RPMI7951 (cell line): ENCODE measurements at places on chromosomes 6 and 20.

GRCh38 chr6:170368544-170368943, 62.0 kb downstream of the FAM120B start:
- no peak for DNase-seq

DNA sequence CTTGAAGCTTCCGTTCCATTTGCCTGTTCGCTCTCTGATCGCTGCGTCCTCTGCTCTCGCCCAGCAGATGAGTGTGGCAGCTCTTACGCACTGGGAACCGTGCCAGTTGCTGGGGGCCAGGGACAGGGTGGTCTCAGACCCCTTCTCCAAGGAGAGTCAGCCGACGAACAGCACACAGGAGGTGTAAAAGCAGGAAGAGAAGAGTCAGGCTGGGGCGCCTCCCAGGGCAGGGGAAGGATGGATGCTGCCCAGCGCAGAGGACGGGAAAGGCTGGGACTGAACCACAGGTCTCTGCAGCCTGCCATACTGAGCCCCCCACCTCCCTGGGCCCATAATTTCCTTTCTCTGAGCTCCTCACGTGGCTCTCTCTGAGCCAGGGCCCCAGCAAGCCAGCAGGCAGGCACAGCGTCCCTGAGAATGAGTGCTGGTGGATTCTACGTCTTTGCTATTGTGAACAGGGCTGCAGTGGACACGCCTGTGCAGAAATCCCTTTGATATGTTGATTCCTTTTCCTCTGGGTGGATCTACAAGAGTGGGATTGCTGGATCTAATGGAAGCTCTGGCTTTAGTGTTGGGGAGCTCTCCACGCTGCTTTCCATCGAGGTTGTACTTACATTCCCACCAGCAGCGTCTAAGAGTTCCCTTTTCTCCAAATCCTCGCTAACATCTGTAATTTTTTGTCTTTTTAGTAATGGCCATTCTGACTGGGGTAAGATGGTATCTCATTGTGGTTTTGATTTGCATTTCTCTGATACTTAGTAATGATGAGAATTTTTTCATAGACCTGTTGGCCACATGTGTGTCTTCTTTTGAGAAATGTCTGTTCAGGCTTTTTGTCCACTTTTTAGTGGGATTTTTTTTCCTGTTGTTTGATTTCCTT, 104.1 kb downstream of the PSMB1 start:
- DNase-seq, result peak; percentile 68

DNA sequence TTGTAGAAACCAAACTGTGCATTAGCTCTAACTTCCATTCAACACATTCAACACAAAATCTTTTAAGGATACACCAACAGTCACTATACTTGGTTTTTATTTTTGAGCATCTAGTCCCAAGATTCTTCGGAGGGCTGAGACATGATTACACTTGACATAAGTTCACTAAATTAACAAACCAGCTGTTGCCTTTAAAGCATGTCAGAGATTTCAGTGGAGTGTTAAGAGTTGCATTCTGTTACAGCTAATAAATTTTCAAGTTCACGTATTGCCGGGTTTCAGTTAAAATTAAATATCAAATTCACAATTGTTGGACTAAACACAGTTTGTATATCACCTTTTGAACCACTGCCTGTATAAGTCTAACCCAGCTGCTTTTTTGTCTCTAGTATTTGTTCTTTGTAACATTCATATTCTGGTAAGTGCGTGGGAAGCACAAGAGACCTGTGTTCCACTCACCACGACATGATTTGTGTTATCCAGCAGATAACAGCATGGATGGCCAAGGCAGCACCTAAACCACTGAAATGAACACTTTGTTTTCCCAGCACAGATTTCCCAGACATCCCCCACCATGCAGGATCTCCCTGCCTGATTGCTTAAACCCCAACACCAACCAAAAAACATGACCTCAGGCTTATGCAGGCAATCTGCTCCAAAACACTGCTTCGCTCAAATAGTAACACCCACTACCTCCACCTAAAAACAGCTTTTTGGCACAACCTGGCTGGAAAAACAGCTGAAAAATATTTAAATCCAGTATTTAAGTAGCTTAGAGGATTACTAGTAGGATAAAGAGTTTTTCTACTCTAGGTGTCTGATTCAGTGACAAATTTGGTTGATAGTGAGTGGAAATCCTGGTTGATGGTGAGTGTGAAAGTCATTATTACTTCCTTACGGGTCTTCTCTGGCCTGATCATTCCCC, 286.5 kb upstream of the NT5E start:
- DNase-seq, result no peak

DNA sequence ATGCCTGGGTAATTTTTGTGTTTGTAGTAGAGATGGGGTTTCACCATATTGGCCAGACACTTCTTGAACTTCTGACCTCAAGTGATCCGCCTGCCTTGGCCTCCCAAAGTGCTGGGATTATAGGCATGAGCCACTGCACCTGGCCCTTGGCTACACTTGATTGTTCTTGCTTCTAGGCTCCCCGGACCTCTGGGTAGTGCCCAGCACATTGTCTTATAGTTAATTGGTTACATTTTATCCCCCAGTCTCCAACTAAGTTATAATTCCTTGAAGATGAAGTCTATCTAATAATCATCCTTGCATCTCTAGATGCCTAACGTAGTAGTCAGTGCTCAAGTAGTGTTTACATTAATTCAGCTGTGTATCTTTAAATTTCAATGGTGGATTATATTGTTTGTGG, 11.8 kb downstream of the SMPDL3A start:
- no peak for DNase-seq
